ENCODE measurements at places on chromosomes 3 and 15.
A peak's percentile ranks its signal among the peaks of the same experiment; 100 is the strongest.

DNA sequence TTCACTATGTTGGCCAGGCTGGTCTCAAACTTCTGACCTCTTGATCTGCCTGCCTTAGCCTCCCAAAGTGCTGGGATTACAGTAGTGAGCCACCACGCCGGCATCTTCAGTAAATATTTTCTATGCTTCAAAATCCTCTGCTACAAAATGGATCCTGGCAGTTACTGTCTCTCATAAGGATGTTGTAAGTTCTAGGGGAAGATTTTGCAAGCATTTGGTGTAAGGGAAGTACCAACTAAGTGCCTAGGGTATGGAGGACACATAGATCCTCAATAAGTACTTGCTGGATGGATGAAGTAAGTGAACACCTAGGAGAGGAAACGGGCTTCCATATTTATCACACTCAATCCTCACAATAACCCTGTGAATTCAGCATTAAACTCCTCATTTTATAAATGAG lies 6.6 kb downstream of the TM4SF4 start:
- no peak for DNase-seq

DNA sequence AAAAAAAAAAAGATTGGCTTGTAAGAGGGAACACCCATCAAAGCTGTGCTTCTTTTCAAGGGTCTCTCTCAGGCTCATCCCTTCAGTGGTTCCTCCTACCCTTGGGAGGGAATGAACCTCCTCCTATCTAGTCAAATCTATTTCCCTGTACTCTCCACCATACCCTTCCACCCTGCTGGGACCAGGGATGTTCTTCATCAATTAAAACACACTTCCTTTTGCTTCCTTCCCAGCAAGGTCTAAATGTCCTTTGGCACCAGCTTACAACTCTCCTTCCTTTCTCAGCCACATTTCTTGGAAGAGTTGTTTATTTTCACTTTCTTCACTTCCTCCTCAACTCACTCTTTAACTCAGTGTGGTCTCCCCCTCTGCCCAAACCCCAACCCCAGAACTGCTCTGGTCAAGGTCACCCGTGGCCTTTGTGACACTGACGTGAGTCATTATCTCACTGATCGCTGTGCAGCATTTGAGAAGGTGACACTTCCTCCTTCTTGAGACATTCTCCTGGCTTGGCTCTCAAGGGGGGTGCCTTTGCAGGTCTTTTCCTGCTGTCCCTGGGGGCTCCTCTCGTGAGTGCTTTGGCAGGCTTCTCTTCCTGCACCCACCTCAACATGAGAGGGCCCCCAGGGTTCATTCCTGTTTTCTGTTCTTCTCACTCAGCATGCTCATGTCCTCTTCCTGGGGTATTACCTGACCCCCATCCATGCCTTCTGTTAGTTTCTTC lies 210.5 kb upstream of the TLE3 start:
- peak; percentile 41 for DNase-seq

- no peak for DNase-seq
These were observed 15.6 kb downstream of the CPA3 start for GRCh38 chr3:148880681-148881080.

- peak; percentile 22 for DNase-seq
These were observed 491 bp upstream of the SENP7 start for GRCh38 chr3:101513419-101513986.

DNA sequence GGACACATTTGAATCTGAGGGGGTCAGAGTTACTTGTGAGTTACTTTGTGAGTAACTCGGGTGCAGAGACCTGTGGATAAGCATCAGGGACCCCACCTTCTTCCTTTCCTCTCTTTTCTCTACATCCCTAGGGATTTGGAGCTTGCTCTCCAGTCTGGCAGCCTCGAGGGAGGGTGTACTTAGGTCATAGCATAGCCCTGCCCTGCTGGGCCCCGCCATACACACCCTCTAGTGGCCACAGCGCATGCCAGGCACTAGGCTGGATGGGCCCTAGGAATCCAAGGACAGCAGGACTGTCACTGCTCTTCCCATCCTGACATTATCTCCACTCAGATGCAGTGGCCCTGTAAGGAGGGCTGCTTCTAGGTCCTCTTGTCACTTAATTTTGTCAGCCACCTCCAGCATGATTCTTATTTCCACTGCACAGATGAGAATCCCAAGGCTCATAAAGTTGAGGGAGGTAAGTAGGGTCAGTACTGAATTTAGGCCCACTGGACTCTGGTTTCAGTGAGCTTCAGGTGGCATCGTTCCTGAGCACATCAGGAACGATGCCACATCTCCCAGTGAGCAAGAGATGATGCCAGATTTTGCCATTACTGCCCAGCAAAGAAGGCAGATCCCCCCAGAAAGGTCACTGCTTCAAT lies 3.6 kb upstream of the SMAD6 start:
- DNase-seq: no peak

GRCh38 chr3:122957707-122958689 lies 69.6 kb downstream of the SEMA5B start:
- DNase-seq: no peak

DNA sequence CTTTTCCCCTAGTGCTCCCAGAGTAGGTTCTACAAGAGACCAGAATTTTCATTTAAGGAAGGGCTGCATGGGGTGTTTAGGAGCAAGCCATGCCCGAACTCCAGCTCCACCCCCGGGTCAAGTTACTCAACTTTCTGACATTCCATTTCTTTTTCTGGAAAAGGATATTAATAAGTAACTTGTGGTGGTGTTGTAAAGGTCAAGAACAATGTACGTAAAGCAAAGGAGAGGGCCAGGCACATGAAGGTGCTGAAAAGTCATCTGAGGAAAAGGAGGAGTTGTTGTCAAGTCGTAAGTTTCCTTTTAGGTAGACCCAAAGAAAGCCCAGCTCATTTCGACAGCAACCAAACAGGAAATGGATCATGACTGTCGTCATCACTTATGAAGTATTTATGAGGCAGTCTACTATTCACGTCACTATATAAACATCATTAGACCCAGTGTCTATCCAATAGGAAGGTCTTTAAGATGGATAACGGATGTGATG lies 319.6 kb upstream of the IL12A start:
- DNase-seq: no peak

DNA sequence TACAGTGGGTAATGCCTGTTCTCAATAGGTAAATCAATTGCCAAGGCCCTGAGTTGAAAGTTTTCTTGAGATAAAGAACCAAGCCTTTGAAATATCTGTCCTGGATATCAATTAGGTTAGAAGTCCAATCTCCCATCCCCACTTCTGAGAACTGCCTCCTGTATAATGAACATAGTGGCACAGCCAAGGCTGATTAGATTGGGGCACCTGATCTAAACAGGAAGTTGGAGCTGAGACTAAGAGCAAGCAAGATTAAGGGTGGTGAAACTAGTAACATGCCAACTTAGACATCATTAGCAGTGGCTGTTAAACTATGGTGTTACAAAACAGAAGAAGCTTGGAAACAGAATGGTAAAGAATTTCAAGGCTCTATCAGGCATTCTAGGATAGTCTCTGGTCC lies 137.7 kb upstream of the TMEM108 start:
- no peak for DNase-seq

DNA sequence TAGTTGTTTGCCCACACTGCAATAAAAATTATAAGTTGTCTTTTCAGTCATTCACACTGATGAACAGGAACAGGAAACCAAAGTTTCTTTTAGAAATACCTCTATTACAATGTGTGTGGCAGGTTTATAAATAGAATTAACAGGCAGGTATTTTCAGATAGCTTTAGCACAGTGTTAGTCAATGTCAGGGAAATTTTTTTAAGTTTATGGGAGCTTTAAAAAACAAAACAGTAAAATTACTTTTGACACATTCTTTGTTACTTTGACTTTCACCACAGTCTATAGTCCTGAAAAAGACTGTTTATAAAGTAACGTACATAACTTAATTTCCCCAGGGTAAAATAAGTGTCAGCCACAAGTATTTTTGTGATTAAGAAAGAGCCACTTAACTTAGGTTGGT lies 38.1 kb downstream of the SERPINI1 start:
- DNase-seq: no peak

- DNase-seq: no peak
These were observed 9.6 kb downstream of the PGBD4 start for GRCh38 chr15:34111488-34111887.

GRCh38 chr3:193129607-193130006 lies 111.4 kb upstream of the PLAAT1 start:
- no peak for DNase-seq

GRCh38 chr3:45098310-45098709 lies 47.9 kb downstream of the CDCP1 start:
- no peak for DNase-seq

DNA sequence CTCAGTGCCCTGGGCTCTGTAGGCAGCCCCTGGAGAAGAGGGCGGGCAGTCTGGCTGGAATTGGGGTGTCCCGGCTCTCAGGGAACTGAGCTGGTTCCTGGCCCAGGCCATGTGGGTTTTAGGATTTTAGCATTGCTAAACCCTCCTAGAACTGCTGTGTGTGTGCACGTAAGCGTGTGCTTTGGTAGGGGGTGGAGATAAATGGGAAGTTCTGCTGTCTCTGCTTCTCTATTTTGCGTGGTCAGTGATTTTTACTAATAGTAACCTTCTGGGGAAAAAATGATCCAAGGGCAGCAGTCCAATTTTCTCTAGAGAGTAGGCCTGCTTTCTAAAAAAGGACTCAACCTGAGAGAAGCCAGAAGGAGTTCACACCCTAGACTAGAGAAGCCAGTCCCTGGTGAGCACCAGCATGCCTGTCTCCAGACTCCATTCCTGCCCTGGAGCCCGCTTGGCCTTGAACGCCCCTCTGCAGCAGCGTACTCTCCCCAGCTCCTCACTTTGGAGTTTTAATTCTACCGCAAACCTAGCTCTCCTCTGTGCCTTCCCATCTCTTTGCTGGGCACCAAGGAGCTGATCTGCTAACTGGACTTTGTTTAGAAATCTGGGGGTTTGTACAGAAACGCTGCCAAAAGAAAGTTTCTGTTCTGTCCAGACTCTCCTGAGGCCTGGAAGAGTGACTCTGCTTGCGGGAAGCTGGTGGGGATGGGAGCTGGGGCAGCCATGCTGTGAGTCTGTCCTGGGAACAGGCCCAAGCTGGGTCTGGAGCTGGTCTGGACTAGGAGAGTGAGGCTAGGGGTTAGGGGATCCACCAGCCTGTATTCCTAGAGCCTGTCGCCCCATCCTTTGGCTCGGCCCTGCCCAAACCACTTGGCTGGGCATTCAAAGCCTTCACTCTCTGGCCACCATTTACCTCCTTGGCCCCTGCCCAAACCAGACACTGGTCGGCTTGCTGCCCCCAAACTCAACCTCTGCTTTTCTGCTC lies 19.7 kb downstream of the CORO2B start:
- no peak for DNase-seq

DNA sequence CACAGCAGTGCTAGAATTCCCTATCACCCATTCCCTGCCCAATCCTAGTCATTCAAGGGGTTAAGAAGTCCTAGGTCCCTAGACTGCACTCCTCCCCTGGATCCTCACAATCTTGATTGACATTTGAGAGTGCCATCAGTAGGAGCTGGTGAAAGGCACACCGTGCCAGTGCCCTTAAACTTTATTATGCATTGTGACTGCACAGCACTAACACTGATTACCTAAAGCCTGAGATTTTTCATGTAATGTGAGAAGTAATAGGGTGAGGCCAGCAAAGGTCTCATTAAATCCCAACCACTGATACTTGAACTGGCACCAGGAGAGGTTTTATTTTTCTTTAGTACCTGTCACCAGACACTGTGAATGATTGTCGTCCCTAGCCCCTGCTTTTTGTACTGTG lies 16.3 kb downstream of the GXYLT2 start:
- DNase-seq: no peak

All from GM12891 (cell line).